CD4-positive, alpha-beta T cell treated with Interleukin-17A for 1 hour (primary cell): ENCODE measurements at places on chromosomes 2 and 18.
A peak's percentile ranks its signal among the peaks of the same experiment; 100 is the strongest.

- peak; percentile 21 for DNase-seq
Observed at GRCh38 chr18:2104620-2105462, 466.5 kb downstream of the METTL4 start.

DNA sequence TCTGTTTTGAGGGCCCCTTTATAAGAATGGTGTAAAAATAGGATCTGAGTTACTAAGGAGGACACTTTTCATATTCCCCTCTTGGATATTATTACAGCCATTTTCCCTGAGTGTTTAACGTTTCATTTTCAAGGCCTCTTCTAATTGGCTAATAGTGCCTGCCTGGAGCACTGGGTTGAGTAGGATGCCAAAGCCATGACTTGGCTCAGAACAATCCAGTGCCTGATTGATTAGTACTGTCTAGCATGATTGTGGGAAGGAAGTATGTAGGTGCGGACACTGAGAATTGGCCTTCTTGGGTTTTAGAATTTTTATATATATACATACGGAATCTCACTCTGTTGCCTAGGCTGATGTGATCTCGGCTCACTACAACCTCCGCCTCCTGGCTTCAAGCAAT lies 66.1 kb downstream of the NAB1 start:
- no peak for DNase-seq

DNA sequence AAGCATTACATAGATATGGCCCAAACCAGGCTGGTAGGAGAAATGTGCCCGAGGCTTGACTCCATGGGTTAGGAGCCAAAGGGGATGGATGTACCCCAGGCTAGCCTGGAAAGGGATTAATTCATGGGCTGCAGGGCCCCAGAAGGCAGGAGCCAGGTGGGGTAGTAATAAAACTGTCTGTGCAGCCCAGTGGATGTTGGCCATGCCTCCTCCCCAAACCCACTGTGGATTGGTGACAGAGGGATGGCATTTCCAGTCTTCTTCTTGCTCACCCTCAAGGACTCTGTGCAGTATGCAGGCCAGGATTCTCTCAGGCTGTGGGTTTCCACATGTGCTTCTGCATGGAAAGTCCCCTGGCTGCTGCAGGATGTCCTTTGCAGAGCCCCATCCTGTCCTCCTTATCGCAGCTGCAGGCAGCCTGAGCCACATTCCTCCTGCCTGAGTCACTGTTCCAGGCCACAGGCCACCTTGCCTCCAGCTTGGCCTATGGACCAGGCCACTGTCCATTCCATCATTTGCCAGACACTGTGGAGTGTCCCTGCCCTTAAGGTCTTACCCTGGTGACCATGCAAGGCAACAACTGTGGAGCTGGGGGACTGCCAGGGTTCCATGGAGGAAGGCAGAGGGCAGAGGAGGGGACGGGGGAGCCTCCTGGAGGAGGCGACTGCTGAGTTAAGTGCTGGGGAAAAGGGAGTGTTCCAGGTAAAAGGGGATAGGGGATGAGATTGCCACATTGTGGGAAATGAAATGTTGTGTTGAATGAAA lies 38.9 kb downstream of the INO80C start:
- no peak for DNase-seq

DNA sequence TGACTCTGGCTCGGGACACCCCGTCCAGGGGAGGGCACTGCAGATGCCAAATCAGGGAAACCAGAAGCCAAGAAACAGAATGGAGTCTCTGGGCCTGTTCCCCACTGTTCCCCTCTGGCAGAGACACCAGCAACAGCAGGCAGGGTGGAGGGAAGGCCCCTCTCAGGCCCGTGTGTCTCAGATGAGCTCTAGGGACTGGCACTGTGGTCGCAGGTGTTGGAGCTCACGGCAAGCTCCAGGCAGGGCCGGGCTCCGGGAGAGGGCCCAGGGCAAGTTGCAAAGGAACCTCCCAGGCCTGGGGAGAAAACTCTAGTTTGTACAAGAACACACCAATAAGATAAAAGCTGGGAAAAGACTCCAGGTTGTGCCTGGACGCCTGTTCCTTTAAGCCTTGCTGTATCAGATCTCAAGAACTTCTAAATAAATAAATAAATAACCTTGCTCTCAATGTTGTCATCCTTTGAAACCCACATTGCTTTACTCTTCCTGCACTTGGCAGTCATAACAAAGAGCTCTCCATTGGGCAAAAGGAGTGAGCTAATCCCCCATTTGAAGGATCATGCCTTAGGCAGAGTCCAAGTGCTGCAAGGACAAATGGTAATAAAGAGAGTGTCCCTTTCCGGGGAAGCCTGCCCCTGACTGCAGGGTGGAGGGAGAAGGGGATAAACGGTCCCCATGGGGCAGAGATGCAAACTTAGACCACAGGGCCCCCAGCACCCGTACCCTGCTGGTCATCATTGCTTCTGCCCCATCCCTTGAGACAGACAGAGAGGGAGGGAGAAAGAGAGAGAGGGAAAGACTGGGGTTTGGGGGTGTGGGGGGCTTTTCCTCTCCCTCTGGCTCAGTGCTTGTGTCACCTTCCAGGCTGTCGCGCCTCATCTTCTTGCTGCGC lies 33.3 kb downstream of the CNGA3 start:
- no peak for DNase-seq

DNA sequence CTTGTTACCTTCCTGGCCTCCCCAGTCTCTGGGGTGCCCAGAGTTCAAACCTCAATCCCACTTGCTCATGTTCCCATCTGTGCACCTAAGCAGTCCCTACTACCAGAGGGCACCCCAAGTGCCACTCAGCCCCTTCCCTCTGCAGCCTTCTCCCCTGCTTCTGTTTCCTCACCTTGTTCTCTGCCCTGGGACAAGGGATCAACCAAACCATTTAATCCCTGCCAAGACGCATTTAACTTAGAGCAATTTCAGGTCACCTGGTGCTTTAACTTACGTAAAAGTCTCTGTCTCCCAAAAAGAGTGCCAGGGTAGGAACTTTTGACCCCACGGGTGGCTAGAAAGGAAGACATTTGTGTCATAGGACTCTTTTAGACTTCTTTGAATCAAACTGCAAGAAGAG lies 67.2 kb downstream of the SRD5A2 start:
- no peak for DNase-seq

- no peak for DNase-seq
Observed at GRCh38 chr2:121218386-121218938, 66.5 kb downstream of the TFCP2L1 start.

- no peak for DNase-seq
Observed at GRCh38 chr2:237594514-237594871, 4.0 kb upstream of the RAB17 start.

GRCh38 chr2:178767094-178768060 lies 39.8 kb downstream of the TTN start:
- DNase-seq = no peak

GRCh38 chr2:140551287-140551686 lies 1579.5 kb downstream of the LRP1B start:
- DNase-seq = no peak

DNA sequence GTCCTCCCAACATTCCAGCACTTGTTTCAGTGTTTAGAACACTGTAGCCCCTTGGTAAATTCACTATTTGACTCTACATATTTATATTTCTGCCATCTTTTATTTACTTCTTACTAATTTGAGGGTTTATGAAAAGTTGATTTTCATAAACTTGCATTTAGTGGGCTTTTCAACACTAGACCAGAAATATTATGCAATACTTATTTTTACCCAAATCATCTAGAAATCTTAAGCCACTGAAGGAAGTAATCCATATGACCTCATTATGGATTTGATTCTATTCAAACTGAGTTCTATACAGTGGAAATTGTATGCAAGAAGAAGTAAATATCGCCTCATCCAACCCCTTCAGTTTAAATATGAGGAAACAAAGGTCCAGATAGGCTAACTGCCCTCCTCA lies 92.6 kb upstream of the VRK2 start:
- DNase-seq = no peak

GRCh38 chr18:7987284-7987976 lies 420.3 kb downstream of the PTPRM start:
- no peak for DNase-seq

DNA sequence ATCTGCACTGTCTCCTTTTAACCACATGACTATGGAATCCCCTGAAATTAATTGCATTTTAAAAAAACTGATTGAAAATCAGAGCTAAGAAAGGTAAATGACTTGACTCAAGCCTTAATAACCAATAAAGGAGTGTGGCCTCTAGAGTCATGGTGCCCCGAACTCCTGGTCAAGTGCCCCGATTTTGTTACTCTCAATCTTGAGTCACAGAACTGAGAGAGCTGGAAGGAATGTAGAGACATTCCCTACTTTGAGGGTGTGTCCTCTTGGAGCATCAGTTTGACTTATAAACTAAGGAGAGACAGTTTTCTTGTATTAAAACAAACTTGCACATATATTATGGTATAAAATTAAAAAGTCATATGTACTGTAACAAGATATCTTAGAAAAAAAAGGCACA lies 2.4 kb downstream of the WDR43 start:
- no peak for DNase-seq

GRCh38 chr18:79507546-79508480 lies 112.1 kb downstream of the NFATC1 start:
- no peak for DNase-seq

GRCh38 chr18:50268022-50268747 lies 1.9 kb upstream of the CFAP53 start:
- peak; percentile 82 for DNase-seq

DNA sequence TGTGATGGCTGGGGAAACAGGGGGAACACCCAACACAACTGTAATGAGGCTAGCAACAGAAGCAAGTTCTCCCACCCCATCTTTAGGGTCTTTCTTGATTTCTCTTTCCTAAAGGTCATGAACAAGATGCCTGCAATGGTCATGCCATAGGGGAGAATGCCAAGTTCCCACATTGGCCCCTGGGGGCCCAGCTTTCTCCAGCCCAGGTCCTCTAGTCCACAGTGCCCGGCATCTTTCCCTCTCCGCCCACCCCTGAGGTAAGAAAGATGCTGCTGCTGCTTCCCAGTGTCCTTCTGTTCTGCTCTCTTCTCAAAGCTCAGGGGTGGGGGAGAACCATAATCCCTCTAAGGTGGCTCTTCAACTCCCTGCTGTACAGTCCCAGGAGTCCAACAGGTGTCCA lies 78.0 kb downstream of the LOXHD1 start:
- no peak for DNase-seq

DNA sequence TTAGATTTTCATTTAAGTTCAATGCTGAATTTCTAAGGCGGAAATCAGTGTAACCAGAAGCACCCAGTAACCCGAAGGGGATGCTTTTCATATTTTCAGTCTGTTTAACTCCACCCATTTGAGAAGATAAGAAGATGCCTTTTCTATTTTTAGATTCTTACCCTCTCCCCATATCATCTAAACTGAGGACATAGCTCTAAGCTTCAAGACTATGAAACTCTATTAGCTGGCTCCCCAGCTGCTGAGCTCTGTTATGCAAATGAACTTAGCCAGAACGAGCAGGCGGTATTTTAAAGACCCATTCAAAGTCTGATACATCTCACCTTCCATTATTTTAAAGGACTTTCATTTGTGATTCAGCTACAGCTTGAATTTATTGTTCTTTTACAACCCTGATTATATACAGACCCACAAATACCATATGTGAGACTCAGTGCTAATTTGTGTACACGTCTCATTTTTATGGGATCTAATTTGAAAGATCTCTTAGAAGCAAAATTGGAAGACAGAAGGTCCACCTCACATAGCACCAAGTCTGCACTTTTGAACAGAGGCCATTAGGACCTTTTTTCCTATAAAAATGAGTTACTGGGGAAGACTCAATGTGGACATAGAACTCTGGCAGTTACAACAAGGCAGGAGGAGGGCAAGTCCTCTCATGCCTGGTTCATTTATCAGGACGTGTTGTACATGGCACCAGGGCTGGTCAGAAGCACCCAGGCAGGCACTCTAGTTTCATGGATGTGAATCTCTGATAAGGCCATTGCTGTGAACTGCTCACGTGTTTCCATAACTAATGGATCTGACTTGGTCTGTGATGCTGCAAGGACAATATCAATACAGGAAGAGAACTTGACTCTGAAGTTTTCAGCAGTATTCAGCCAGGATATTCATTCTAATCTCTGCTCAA lies 16.3 kb downstream of the CDC42EP3 start:
- DNase-seq = peak; percentile 35

GRCh38 chr2:43178055-43178598 lies 48.3 kb downstream of the ZFP36L2 start:
- DNase-seq = no peak

GRCh38 chr2:18800240-18800971 lies 211.0 kb upstream of the NT5C1B start:
- no peak for DNase-seq

DNA sequence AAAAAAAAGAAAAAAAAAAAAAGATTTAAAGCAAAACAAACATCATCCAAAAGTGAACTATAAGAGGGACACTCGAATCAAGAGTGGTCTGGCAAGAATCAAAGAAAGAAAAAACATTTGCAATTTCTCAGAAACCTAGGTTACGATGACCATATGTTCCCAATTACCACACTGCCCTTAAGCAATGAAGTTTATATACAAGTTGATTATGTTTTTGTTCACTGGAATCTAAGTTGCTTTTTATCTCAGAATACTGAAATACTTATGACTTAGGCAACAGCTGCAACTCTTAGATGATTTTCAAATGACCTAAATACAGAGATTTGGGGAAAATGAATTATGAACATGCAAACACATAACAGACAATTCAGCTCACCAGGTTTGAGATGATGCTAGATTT lies 597.1 kb upstream of the CHAC2 start:
- no peak for DNase-seq

- DNase-seq = no peak
Observed at GRCh38 chr2:197024206-197024605, 97.7 kb upstream of the PGAP1 start.

DNA sequence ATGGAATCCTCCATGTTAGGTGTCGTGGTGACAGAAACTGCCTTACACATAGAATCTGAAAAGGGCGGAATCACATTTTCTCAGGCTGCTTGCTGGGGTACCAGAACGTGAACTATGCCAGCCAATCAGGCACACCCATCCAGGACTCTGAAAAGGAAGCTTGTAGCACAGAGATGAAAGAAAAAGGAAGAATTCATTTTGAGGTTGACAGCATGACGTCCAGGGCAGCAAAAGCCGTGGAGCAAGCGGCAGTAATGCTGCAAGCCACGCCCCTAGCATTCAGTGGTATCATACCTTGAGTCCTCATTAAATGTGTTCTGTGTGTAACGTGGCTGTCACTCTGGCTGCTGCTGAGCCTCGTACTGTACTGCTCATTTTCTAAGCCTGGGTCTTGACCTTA lies 304.0 kb downstream of the DYSF start:
- DNase-seq = no peak

DNA sequence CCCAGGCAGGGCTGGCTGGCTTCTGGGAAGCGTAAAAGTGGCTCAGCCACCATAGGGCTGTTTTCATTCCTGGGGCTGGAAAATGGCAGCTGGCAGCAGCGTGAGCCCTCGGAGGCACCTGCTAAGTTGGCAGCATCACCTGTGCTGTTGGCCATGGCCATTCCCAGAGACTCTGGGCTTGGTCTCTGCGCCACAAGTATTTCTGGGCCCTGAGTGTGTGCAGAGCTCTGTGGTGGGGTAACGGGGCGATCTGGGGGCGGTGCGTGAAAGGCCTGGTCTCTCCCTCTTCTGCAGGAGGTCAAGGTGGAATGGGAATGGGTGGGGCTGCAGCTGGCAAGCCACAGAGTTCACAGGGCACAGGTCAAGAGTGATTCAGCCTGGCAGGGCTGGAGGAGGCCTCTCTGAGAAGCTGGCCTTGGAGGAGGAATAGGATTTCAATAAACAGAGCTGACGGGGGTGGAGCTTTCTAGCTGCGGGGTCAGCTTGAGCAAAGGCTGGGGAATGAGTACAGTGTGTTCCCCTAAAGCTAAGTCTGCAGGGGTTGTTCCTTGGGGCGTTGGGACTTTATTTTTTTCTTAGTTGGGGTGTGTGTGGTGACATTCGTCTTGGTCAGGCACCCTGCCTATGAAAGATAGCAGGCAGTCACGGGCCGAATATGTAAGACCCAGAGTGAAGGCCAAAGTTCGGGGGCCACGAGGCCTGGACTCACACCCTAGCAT lies 10.3 kb upstream of the NTSR2 start:
- no peak for DNase-seq

- no peak for DNase-seq
Observed at GRCh38 chr2:131520526-131520925, 7.2 kb upstream of the CCDC74A start.
